T-helper 2 cell (primary cell): ENCODE measurements at places on chromosomes 7 and 10.

GRCh38 chr10:96858706-96859050 lies 26.6 kb downstream of the LCOR start:
- no peak for DNase-seq

DNA sequence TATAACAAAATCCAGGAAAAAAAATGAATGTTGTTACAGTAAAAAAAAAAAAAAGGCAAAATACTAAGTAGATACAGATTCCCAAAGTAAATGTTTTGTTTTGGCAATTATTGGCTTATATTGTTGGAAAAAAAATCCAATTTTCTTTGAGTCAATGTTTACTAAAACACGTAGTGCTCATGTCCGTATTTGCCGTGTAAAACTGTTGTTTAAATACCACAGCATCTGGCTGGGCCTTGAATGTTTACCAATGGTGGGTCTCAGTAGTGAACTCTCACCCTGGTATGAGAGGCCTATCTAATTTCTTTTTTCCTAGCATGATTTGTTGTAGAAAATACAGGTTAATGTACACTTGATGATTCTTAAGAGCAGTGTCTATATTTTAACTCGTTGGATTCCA lies 41.4 kb upstream of the SLC26A5 start:
- DNase-seq: no peak

- DNase-seq: no peak
Measured at GRCh38 chr7:117008886-117009531, 55.7 kb downstream of the ST7 start.

GRCh38 chr10:6476989-6477388 lies 103.1 kb downstream of the PRKCQ start:
- no peak for DNase-seq

DNA sequence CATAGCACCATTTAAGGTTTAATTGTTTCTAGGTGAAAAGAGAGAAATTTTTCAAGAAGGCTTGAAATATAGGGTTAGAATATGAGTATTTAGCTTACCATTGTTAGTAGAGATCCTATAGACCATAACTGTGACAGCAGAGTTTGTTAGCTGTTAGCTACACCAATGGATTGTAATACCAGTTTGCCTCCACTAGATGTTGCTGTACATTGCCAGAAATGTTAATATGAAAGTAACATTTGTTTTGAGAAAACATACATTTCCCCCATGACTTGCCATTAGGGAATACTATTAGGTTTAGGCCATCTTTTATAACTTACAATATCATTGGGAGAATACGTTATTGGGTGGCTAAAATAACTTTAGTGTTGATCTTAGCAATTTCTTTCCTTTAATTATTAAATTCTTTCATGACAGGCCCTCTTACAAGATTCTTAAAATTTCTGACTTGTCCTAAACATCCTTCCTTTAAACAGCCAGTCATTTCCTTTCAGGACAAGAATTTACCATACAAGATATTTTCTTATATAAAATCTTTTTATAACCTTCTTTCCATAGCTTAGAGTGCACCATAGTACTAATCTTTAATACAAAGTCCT lies 39.5 kb downstream of the ZNF117 start:
- DNase-seq: peak; percentile 12

DNA sequence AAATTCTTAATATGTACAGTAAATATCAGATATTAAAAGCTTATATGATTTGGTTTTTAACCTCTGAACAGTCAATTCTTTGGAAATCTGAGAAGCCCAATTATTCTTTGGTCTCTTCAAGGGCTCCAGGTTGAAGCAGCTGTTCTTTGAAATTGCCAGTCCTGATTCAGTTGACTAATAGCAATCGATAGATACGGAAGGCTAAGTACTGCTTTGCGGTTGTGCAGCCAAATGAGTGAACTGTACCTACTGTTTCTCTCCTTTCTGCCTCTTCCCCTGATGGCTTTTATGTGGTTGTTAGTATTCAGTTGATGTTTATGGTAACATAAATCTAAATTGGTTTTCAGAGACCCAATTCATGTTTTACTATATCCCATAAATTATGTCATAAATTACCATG lies 103.1 kb upstream of the RPA3 start:
- no peak for DNase-seq

- no peak for DNase-seq
Measured at GRCh38 chr7:17854261-17855047, 85.8 kb downstream of the SNX13 start.

GRCh38 chr7:69395061-69395714 lies 203.1 kb upstream of the AUTS2 start:
- DNase-seq: no peak

- DNase-seq: peak; percentile 45
Measured at GRCh38 chr7:135160098-135160857, 10.2 kb downstream of the CYREN start.

- DNase-seq: no peak
Measured at GRCh38 chr10:33241351-33241750, 93.1 kb downstream of the NRP1 start.

GRCh38 chr7:24191362-24191761 lies 92.6 kb upstream of the NPY start:
- DNase-seq: no peak

- DNase-seq: no peak
Measured at GRCh38 chr7:90067171-90067570, 87.1 kb upstream of the STEAP1 start.
